EH (cell line): ENCODE measurements at places on chromosomes 5 and 9.

DNA sequence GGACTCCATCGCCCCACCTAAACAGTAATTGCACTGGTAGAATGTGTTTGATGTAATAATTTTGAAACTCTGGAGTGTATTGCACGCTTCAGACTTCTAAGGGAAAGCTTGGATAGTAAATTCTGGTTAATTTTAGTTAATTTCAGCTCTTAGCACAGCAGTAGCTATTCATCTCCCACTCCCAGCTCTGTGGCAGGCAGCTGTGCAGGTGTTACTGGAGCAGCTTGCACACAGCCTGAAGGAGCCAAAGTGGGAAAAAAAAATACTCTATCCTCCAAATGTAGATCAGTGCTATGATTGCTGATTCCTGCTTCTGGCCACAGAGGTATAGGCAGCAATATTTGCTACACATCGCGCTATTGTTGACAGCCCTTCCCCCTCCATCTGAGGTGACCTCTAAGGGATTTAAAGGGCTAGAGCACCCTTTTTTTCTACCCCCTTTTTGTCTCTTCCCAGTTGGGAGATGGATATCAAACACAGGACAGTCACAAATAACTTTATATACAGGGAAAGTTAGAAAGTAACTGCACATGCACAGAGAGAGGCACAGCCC lies 97.4 kb downstream of the KCTD16 start:
- DNase-seq: no peak

- no peak for DNase-seq
These were observed 196.2 kb downstream of the RGS3 start for GRCh38 chr9:113659740-113660139.

DNA sequence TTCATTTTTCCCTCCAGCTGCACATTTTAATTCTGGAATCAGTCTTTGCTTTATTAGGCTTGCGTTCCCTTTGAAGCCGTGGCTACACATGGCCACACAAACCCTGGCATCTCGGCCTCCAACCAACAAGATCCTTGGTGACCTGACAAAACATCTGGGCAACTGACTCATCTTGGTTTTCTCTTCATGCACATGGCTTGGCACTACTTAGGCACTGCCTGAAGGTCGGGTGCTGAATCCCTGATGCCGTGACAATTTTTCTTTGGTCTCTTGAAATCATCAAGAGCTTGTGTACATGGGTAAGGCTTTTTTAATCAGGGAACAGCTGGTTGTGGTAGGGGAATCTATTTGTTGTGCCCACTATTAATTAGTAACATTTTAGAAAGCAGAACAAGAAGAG lies 16.0 kb upstream of the PAPPA start:
- DNase-seq: no peak

DNA sequence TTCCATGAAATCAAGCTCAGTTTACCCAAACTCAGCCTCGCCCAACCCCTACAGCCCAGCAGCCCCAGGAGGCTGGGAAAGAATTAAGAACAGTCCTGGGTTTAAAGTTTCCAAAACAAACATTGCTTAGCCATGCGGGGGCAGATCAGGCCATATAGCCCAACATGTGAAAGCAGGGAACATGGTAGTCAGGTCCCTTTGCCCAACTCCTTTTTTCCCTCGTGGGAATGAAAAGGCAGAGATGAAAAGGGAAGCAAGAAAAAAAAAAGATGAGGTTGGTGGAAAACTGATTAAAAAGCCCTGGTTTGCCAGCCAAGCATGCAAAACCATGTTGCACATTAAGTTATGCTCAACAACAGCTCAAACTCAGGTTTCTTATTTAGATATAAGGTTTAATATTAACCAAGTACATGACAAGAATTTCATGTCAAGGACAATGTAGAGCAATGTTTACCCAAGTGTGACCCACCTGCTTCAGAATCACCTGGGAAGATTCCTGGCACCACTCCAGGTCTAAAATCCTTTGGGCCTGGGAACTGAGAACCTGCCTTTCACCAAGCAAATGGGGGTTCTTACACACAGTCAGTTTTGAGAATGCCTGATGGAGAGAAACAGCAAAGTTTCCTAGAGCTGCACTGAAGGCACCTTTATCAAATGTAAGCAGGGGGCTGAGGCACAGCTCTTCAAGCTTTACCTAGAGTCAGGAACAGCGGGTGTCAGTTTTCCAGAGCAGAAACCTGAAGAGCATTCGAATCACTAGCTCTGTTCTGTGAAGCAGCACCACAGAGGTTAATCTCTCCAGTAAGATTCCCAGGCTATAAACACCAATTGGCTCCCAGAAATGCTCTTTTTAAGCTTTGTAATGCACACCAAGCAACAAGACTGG lies 1.7 kb downstream of the FREM1 start:
- DNase-seq: no peak

DNA sequence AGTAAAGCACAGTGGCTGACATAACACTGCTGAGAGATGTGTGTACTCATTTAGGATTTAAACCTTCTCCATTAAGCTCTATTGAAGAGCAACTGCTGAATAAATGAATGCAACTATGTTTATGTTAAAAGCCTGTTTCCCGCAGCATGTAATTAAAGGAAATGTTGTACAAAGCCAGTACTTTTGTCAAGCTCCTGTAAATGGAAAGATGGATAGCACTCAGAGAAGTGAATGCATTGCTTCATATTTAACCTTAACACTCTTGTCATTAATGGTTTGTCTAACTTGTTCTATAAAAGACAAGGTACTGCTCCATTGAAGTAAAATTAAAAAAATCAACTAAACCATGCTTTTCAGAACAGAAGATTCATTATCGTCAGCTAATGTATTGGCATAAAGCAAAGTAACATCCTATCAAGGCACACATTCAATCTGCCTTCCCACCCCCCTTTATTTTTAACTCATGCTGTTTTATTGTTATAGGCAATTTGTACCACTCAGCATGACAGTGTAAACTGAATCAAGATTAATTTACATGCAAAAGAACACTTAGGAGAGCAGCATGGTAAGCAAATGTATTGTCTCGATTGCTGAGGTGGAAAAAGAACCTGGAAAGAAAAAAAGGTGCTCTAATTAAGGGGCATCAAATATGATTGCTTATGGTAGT lies 240.9 kb upstream of the TBCA start:
- no peak for DNase-seq

GRCh38 chr5:173735691-173736090 lies 119.2 kb upstream of the BOD1 start:
- DNase-seq: no peak

- DNase-seq: peak; percentile 53
These were observed 16.3 kb upstream of the SPINK4 start for GRCh38 chr9:33223696-33224095.

- peak; percentile 12 for DNase-seq
These were observed 408.0 kb upstream of the SLC30A5 start for GRCh38 chr5:68685863-68686262.

- peak; percentile 35 for DNase-seq
These were observed 11.0 kb downstream of the CDH10 start for GRCh38 chr5:24633715-24634325.

DNA sequence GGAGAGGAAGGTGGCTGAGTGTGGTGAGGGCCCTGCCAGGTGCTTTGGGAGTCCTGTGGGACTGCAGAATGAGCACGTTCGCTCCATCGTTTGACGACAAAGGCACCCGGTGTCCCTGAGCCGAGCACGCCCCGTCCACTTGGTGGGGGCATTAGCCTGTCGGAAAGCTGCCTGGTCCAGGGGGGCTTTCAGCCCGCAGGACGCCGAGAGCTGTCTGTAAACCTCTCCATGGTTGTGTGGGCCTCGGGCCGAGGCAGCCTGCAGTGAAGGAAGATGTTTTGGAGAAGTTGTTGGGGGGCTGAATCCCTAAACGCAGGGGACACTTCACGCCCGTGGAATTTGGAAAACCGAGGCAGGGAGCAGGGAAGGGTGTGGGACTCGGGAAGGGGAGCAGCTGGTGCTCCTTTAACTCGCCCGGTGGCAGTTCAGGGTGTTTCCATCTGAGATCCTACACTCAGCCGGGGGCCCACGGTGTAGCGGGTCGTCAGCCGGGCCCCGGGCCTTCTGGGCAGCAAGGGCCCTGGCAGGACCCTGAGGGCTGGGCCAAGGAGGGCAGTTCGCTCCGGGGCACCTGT lies 53.8 kb downstream of the MRPL36 start:
- DNase-seq: no peak

- no peak for DNase-seq
These were observed 16.5 kb upstream of the NRARP start for GRCh38 chr9:137318602-137319001.
